Tibial artery (tissue), 4 donors: ENCODE measurements at places on chromosomes 7 and 10.

DNA sequence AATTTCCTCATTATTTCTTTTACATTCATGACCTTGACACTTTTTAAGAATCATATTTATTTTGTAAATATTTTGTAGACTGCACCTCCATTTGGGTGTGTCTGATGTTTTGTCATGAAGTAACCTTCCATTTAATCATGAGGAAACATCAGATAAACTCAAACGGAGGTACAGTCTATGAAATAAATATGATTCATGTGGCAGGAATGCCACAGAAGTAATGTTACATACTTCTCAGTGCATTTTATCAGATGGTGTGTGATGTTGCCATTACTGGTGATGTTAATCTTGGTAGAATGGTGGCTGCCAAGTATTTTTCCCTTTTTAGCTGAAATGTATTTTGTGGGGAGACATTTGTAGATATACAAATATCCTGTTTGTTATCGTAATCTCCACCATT, 64.9 kb downstream of the ZNF37A start:
- DNase-seq = no peak

GRCh38 chr10:63241841-63242281, 108.7 kb downstream of the NRBF2 start:
- no peak for DNase-seq

- no peak for DNase-seq
Measured at GRCh38 chr10:59563531-59563930, 146.1 kb downstream of the SLC16A9 start.

- no peak for DNase-seq
Measured at GRCh38 chr7:148436571-148436970, 154.0 kb upstream of the C7orf33 start.

DNA sequence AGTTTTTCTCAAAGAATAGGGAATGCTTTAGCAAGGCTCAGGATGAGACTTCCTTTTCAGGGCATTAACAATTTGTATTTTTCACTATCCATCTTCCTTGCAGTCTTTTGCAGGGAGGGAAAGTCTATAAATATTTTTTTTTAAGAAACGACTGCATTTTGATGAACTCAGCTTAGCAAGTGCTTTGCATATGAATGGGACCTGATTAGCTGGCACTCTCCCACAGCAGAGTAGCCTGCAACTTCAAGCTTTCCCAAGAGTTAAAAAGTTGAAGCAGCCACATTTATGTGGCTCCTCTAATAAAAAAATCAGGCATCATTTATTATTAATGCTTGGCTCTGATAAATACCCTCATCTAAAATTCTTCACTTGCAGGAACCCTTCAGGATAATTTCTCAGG, 134.0 kb downstream of the GRID1 start:
- DNase-seq = no peak

DNA sequence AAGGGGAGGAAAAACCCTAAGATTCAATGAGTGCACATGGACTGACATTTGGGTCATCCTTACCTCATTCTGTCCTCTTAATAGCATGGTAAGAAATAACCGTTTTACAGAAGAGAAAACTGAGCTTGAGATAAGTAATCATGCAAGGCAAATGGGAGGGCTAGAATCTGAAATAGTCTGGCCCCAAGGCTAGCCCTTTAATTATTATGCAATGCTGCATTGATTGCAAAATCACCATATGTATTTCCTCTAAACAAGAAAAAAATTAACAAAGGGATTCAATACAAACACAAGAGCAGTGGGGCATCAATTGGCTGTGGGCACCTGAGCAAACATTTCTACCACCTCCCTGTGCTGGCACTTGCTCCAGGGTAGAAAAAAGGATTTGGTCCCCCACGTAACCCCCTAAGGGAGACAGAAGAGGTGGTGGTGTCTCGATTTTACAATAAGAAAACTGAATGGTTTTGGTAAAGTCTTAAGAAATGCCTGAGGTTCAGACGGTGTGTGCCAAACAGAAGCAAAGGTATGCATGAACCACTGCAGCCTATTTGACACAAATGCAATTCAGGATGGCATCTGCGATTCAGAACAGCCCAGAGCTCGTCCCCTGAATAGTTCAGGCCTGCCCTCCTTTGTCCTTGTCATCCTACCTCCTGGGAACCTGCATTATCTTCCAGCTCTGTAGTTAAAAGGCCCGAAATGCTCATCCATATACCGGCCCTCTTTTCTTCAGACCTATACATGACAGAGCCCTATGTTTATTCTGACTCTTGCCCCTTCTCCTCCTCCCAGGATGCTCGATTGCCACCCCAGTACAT, 23.6 kb downstream of the PIP4K2A start:
- no peak for DNase-seq

DNA sequence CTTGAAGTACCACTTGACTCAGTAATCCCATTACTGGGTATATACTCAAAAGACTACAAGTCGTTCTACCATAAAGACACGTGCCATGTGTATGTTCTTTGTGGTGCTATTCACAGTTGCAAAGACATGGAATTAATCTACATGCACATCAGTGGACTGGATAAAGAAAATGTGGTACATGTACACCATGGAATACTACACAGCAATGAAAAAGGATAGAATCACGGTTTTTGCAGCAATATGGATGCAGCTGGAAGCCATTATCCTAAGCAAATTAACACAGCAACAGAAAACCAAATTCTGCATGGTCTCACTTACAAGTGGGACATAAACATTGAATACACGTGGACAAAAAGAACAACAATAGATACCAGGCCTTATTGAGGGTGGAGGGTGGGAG, 583.4 kb upstream of the CELF2 start:
- no peak for DNase-seq

DNA sequence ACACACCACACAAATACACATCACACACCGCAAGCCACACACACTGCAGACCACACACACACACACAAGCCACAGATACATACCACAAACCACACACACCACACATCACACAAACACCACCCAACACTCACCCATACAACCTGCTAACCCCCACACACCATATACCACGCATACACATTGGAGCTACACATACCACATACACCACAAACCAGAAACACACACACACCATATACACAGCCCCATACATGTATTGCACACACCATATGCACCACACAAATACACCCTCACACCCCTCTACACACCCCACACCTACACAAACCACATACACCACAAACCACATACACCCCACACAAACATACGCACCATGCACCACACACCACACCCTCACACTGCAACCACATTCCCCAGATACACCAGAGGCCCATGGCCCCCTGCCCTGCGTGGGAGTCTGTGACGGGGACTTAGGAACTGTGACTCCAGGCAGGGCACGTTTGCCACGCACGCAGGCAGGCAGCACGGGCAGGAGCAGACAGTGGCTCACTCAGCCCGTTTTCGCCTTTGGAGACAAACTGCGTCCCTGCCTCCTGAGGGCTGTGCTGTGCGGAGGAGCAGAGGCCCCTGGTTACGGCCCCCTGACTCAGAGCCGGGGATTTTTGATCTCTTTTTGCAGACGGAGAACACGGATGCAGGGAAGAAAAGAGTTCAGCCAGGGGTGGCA, 52.6 kb downstream of the TMEM209 start:
- DNase-seq = no peak

DNA sequence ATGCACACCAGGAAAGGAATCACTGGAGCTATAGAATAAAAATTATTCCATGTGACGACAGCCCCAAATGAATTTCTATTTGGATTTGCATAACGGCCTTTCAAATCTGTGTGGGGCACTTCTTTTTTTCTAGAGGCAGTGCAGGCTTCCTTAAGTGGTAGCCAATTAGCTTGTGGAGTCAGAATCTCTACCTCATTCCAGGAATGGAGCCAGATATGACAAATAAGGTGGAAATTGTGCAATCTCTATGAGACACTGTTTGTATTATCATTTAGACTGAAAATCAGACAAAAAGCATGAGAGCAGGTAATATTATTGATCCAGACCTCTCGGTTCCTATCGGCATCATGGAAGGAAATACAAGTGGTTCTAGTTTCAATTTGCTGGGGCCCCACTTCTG, 78.7 kb downstream of the BEND7 start:
- no peak for DNase-seq

DNA sequence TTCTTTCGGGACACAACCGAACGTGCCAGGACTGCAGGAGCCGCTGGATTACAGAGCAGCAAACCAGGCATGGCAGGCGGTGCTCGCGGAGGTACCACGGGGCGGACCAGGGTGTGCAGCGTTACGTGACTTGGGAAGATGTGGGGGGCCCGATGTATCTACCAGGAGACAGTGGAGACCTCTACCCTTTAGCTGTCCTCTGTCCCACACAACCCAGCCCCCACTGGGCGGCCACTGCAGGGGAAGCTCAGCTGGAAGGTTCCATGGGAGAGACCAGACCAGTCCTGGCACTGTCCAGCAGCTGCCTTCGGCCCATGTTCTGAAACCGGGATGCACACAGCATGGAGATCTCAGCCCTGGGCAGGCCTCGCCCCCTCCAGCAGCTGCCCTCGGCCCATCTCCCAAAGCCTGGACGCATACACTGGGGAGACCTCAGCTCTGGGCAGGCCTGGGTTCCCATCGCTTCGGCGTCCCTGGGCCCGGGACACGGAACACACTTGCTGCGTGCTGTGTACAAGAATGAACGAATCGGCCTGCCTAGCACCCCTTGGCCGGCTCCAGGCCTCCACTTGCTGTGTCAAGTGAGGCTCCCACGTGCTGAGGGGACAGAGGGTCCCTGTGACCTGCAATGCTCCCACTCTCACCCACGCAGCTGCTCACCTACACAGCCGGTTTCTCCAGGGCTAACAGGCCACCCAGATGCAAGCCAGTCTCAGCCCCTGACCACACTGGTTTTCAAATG, 177.4 kb downstream of the ELFN1 start:
- DNase-seq = peak; percentile 49

- no peak for DNase-seq
Measured at GRCh38 chr7:18890134-18890533, 227.3 kb downstream of the TWIST1 start.

- DNase-seq = no peak
Measured at GRCh38 chr7:142301299-142301698, 43.4 kb upstream of the PRSS58 start.

DNA sequence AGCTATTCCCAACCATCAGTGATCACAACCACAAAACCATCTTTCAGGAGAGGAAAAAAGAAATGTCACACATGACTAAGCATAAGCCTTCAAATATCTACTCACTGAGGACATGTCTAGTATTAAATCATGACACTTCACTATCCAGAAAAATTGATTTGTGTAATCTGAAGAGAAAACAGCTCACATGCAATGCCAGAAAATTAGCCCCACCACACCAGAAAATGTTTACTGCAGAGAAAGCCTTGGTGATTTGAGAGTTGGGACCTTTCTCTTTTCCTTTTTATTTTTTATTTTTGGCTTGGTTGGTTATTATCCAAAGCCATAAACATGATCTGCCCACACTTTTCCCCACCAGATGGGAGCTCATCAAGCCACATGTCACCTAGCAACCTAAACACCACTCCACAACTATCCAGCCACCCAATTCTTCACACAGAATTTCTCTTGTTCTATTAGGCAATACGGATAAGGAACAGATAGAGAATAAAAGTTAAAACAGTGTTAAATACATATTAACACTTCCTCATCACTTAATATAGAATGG, 3.1 kb downstream of the PARD3 start:
- no peak for DNase-seq

GRCh38 chr7:36391436-36392198, 2.0 kb downstream of the ANLN start:
- no peak for DNase-seq

- DNase-seq = no peak
Measured at GRCh38 chr10:71266147-71266917, 52.7 kb upstream of the SLC29A3 start.

DNA sequence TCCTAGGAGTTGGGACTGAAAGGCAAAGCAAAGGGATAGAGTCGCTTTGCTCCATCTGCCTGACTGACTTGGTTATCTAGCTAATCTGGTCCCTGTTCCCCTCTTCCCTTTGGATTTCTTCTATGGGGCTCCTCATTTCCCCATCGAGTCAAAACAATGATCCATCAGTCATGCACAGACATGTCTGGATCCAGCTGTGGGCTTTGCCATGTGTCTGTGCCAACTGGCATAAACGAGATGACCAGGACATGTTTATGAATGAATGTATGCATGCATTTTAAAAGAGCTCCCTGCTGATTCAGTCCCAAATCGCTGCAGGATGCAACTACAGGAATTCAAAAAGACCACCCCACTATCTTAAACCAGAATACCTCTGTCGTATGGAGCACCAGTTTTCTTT, 122.0 kb downstream of the ARL4A start:
- no peak for DNase-seq

GRCh38 chr10:35986756-35987502, 344.8 kb upstream of the FZD8 start:
- DNase-seq = no peak

GRCh38 chr7:77188731-77189437, 10.7 kb downstream of the FGL2 start:
- DNase-seq = no peak

GRCh38 chr7:151508991-151509390, 10.7 kb downstream of the RHEB start:
- no peak for DNase-seq

- DNase-seq = peak; percentile 40
Measured at GRCh38 chr7:4136036-4136435, 546.1 kb upstream of the FOXK1 start.

DNA sequence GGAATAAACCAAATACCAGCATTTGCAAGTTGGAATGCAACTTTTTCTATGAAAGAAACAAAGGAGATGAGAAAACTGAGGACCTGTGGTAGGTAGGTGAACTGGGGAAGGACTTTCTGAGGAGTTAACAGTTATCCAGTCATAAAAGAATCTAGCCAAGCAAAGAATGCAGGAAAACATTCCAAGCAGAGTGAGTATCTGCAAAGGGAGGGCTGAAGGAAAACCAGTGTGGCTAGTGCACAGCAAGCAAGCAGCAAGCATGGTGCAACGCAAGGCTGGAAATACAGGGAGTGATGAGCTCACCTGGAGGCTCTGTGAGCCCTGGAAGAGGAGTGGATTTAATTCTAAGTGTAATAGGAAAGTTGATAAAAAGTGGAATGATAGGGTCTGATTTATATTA, 44.0 kb downstream of the RTKN2 start:
- DNase-seq = no peak

- DNase-seq = no peak
Measured at GRCh38 chr10:109928475-109928891, 5.2 kb upstream of the XPNPEP1 start.

DNA sequence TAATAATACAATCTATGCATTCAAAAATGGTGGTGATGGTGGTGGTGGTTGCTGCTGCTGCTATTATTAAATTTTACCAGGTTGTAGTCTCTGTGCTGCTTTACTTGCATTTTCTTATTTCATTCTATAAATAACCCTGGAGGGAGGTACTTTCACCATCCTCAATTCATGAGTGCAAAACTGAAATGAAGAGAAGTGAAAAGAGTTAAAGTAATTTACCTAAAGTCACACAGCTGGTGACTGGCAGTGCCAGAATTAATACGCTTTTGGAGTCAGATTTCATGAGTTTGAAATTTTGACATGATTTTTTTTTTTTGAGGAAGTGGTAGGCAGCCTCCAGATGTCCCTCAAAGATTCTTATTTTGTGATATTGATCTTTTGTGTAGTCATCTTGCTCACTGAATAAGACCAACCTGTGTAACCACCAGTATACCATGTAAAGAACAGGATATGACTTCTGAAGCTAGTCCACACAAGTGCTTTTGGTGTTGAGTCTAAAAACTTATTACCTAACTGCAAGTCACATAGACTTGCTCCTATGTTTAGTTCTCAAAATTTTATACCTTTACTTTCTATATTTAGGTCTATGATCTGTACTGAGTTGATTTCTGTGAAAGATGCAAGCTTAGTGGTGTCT, 218.8 kb downstream of the ZWINT start:
- no peak for DNase-seq
